ENCODE measurements at places on chromosomes 4 and X.

- DNase-seq, result no peak
Observed at GRCh38 chrX:136130931-136131833, 16.2 kb upstream of the FHL1 start.

GRCh38 chr4:16967722-16968121, 69.3 kb upstream of the LDB2 start:
- DNase-seq, result no peak

DNA sequence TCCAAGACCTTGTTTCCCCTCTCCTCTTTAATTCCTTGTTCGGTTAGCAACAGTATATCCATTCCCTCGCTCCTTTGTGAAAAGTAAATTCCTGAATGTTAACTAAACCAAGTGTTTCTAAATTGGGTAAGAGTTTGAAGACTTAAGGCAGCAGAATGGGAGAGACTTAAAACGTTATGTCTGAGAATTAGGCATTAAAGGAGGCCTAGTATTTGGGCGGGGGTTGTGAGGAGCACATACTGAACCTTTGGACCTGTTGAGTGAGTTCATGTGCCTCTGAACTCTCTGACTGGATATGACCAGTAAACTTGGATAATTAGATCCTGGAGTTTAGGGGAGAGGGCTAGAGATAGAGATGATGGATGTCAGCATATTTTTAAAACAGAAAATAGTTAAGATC, 1.2 kb downstream of the MSMO1 start:
- DNase-seq, result no peak

DNA sequence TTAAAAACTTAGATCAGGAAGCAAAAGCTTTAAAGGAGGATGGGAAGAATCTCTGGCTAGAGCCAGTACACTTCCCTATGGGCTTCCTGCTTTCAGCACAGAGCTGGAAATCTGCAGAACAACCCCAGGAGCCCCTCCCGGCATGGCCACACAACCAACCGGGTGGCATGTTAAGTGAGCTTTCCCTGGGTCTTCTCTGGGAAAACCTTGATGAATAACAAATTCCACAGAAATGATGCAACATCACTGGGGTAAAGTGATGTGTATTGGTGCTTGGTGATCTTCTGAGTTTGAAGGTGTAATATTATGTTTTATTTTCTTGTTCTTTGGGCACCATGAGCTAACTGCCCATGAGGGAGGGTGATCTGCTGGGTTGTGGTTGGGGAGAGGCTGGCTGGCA, 22.1 kb downstream of the NHS start:
- no peak for DNase-seq

DNA sequence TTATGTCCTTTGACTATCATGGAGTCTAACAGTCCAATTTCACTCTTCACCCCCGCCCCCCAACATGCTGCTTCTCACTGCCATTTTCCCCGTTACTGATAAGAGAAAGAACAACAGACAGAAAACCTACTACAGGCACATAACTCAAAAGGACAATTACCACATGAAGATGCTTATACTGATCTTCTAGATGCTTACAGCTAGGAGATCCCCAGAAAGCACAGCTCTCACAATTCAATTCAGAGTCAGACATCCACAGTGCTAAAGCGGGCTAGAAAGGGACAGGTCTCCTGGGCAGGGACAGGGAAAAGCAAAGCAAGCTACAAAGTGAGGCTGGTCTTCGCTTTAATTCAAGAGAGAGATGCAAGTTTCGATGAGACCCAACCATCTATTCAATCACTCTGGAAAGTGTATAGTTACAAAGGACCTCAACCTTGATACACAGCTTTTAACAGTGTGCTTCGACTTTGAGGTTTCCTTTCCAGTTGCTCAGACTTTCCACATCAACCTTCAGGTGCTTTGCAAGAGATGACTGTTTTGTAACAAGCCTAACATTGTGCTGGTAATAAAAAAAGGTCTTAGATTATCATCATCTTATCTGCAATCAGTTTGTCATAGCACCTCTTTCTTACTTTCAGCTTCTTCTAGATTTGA, 60.9 kb downstream of the LEF1 start:
- no peak for DNase-seq

GRCh38 chr4:26736621-26737020, 124.0 kb upstream of the STIM2 start:
- no peak for DNase-seq

GRCh38 chrX:114332766-114333165, 251.1 kb upstream of the HTR2C start:
- no peak for DNase-seq

DNA sequence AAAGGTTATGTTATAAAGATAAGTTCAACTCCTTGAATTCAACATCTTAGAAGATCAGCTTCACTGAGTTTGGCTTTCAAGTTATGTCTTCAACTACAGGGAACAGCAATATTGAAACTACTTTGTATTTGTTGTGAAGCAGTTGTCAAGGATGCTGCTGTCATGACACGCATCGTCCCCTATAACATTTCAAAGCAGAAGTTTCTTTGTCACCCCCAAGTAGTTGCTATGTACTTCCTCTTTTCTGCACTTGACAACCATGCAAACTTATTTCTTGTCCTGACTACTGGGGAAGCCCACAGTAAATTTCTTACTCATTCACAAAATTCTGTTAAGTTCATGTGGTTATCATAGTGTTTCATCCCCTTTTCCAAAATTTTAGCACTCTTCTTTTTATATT, 14.3 kb downstream of the ANTXR2 start:
- DNase-seq, result no peak

DNA sequence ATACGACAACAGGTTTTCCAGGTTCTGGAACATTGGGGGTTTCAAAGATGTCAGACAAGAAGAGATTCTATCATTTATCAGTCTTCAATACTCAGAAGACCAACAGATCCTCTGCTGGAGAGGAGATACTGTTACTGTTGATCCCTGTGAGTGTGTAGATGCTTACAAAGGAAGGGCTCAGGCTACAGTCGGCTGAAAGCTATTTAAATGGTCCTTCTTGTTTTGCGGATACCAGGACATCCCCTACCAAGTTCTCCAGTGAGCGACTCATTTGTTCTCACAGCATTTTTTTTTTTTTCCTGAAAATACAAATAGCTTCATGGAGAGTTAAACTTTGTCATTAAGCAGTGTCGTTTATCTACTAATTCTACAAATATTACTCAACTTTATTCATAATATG, 201.6 kb downstream of the CAMK2D start:
- DNase-seq, result no peak

GRCh38 chr4:140095694-140096482, 58.1 kb downstream of the MAML3 start:
- no peak for DNase-seq

GRCh38 chr4:148793221-148793620, 351.0 kb upstream of the NR3C2 start:
- no peak for DNase-seq

DNA sequence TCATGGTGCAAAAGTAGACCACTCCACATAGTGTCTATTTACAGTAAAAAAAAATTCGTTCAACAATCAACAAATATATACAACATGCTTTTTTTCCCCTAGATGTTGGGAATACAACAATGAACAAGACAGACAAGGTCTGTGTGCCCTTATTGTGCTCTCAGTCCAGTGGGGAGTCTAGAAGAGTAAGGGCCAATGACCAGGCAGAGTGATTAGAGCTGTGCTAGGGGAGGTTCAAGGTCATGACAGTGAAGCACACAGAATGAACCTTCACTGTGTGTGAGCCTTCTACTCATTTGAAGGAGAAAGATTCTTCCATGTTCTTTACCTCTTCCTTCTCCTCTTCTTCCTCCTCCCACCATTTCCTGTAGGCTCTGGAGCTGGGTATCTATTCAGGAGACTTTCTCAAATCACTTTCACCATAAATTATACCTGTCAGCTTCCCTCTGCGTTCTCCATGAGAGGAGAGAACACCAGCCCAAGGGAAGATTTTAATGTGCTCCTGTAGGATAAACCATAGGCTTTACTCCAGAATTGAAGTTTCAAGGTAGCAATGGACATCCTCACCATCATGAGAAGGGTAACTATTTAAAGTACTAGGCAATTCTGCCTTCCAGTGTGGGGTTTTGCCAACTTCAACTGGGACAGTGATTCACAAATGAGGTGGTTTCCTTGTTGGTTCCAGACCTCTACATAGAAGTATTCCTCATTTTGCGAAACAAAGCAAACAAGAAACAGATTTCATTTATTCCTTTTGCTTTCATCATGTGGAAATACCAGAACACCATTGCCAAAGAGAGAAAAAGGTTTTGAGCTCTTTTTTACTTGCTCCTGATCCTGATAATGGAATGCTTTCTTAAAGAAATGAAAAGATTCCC, 246.9 kb upstream of the GPC4 start:
- no peak for DNase-seq

GRCh38 chrX:139206914-139207313, 323.6 kb upstream of the F9 start:
- no peak for DNase-seq

GRCh38 chr4:40897557-40898203, 147.9 kb downstream of the NSUN7 start:
- peak; percentile 71 for DNase-seq

DNA sequence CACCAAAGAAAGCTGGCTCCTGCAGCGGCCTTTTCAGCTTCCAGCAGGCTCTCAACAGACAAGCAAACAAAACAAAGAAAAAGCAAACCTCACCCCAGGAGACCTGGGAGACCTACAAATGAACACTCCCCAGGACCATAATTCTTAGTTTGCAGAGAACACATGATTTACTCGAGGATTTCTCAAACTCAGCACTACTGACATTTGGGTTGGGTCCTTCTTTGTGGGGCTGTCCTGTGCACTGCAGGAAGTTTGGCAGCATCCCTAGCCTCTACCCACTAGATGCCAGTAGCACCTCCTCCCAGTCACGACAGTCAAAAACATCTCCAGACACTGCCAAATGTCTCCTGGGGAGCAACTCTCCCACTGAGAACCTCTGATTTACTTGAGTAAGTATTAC, 21.9 kb downstream of the APOO start:
- DNase-seq, result no peak

Data from 8988T (cell line).